Naive thymus-derived CD8-positive, alpha-beta T cell (primary cell): ENCODE measurements at places on chromosomes 11 and 22.

- no peak for DNase-seq
Measured at GRCh38 chr11:39374963-39375698, 2084.3 kb downstream of the LRRC4C start.

DNA sequence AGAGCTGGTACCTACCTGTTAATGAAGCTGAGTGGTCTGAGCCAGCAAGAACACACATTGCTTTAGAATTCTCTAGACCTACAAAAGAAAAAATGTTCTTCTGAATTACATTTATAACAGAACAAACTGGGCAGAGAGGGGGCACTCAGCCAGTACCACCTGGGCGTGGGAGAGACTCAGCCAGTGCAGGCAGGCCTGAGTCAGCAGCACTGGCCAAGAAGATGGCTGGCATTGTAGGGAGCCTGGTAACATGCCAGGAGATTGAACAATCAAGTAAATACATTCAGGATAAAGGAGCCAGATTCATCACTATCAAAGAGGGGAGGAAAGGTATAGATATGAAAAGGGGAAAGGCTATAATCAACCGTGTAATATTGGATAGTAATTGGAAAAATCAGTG, 19.9 kb downstream of the SERGEF start:
- no peak for DNase-seq

DNA sequence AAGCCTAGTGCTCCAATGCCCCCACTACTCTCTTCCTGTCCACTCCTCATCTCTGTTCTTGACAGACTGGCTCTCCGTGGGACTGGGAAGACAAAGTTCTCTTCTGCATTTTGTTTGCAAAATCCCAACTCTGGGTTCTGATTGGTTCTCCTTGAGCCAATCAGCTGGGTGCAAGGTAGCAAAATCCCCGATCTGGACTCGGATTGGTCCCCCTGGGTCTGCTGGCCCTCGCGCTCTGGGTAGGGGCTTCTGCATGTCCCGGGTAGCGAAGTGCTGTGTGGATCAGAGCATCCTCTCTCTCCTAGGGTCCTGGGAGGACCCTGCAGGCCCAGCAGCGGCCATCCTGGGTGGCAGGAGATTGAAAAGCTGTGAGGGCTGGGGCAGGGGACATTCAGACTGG, 22.3 kb upstream of the A4GALT start:
- DNase-seq: no peak

DNA sequence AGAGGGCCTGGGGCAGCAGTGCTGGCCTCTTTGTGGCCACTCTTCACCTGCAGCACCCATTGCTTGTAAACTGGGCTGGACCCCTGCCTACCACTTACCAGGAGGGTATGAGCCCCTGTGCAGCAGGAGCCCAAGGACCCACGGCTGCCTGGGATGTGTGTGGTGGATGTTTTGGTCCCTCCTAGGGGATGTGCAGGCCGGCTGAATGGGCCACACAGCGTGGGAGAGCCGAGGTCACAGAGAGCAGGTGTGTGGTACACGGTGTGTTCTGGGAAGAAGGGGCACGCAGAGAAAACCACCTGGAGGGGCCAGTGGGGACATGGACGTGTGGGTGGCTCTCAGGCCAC, 19.3 kb upstream of the GNB1L start:
- DNase-seq: no peak

DNA sequence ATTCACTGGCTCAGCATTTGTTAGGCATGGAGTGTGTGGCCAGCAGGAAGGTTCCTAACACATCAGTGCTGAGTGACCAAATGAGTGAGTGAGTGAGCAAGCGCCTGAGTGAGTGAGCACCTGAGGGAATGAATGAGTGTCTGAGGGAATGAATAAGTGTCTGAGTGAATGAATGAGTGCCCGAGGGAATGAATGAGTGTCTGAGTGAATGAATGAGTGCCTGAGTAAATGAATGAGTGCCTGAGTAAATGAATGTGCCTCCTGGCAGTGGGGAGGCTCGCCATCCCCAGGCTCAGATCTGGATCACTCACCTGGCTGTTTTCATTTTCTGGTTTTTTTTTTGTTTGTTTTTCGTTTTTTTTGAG, 52.1 kb upstream of the TCF20 start:
- no peak for DNase-seq
